ENCODE measurements at places on chromosomes 2 and 18.

GRCh38 chr2:33441235-33441810 is 35.1 kb upstream of the RASGRP3 start:
- DNase-seq, result no peak

DNA sequence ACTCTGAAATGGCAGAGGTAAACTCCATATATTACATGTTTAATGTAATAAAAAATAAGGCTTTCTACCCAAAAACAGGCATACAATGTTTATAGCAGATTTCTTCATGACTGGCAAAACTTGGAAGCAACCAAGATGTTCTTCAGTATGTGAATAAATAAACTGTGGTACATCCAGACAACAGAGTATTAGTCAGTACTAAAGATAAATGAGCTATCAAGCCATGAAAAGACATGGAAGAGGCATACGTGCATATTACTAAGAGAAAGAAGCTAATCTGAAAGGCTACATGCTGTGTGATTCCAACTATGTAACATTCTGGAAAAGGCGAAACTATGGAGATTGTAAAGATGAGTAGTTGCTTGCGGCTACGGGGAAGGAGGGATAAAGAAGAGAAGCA is 97.4 kb downstream of the OSR1 start:
- no peak for DNase-seq

DNA sequence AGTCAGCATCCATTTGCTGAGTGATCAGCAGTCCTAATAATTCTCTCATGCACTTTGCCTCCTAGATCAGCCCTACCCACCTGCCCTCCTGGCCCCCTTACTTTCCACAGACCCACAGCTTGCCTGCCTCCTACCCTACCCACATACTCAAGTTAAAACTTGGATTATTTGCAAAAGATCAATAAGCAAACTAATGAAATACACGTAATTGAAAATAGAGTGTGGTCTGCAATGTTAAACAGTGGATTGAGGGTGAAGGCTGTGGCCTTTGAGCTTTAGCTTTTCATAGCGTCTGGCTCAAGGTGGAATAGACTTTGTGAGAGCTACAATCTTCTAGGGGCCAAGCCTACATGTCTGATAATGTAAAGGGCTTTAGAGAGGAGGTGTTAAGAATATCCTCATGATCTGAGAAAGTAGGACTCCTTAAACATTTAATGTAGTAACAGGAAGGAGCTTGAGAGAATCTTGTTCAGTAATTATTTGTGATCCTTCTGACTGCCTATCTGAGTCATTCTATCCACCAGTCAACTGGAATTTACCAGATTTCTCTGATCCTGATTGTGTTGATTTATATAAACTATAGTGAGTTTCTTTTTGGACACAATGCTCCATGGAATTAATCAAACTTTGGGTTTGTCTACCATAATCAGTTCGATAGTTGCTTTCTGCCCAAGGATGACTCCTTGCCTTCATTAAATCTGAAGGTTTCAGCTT is 310.0 kb downstream of the HRH4 start:
- no peak for DNase-seq

DNA sequence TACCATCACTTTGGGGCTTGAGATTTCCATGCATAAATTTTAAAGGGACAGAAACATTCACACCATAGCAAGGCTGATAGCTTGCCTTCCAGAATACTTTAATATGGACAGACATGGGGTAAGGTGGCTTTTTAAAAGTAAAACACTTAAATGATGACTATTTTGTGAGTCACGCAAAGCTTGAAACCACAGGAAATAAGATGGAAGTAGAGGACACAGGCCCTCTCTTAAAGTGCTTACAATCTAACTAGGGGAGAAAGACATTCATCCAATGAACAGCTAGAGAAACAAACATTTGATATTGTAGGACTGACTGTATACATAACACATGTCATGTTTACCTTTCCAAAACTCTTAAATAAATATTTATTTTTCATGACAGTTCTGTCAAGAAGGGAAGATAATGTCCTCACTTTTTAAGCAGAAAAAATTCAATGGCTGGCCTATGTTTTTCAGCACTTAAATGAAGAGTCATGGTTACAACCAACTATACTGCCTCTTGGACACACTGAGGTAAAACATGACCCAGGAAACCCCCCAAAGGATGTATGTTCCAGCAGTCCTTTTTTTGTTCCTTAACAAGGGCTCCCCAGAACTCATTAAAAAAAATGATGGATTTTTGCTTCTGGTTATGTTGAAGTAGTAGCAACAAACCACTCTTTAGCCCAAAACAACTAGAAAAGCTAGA is 120.0 kb upstream of the RBMS1 start:
- DNase-seq, result no peak

GRCh38 chr2:214193943-214194342 is 216.9 kb upstream of the VWC2L start:
- DNase-seq, result no peak

Data from naive thymus-derived CD8-positive, alpha-beta T cell (primary cell).